ENCODE measurements at places on chromosomes 3 and 15.

DNA sequence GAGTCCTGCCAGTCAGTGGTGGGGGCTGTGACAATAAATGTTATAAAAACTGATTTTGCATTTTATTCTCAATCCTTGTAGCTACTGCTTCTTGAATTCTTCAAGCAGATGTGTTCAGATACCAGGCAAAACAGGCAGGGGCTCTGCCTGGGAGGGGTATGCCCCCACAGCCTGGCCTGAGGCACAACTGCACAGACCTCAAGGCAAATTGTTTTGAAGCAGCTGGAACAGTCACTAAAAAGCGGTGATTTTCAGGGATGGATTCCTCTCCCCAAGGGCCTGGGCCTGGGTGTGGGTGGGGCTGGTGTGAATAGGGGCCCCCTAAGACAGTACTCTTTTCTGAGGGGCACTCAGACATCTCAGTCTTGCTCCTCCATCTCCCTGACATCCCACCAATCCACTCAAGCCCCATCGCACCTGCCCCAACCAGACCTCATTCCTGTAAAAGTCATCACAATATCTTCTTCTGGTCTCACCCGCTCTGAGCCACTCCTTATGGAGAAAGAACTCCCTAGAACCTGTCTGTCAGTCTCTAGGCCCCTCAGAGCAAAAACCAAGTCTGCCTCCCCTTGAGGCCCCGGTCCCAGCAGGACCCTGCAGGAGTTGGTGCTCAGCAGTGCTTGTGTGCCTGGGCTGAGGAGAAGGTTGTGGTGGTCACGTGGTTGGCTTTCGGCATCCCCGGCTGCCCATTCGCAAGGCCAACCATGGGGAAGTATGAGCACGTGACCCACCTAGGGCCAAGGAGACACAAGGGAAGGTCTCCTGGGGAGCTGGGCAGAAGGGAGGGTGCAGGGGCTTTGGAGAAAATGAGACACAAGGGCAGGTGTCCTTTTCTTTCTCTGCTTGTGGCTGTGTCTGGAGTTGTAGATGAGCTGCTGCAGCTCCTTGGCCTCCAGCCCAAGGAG is 2.9 kb upstream of the PSTPIP1 start:
- no peak for DNase-seq

GRCh38 chr15:90557186-90558084 is 27.7 kb downstream of the CRTC3 start:
- no peak for DNase-seq

- DNase-seq = no peak
Measured at GRCh38 chr3:165078293-165078692, at the start of gene SI. Gene SI (minus strand): TSS chr3:165078496. CDS start chr3:165076012, 2,484 bp downstream.

GRCh38 chr3:52085681-52086282 is 29.4 kb upstream of the DUSP7 start:
- DNase-seq = no peak
